ENCODE measurements at places on chromosomes 2 and 18.

DNA sequence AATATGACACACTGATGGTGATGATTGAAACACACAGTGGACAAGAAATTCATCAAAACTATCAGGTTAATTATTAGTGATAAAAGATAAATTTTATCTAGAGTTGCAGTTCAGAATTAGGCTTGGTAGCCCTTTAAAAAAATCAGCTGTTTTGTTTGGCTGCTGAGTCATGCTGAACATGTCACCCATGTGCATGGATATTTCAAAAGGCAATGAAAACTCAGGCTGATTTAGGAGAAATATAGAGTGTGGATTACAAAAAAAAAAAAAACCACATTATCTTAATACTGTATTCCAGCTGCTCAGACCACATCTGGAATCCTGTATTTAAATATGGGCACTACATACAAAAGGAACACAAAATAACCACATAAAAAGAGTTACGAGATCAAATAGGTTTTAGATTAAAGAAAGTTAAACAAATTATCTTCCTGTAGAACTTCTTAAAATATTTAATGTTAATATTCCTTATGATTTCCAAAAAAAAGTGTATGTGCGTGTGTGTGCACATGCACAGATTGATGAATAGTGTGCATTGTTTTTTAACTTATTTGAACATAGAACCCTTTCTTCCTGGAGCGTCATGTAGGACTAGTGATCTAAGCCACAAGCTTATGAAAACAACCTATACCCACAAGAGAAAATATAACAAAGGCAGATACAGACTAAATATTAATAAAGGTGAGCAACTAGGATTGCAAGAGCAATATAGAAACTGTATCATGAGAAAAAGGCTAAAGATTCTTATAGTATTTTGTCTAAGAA is 186.2 kb downstream of the STK39 start:
- no peak for DNase-seq

GRCh38 chr2:104909317-104909716 is 55.4 kb downstream of the POU3F3 start:
- no peak for DNase-seq

- DNase-seq, result no peak
Observed at GRCh38 chr2:69975853-69976462, 14.5 kb upstream of the ASPRV1 start.

DNA sequence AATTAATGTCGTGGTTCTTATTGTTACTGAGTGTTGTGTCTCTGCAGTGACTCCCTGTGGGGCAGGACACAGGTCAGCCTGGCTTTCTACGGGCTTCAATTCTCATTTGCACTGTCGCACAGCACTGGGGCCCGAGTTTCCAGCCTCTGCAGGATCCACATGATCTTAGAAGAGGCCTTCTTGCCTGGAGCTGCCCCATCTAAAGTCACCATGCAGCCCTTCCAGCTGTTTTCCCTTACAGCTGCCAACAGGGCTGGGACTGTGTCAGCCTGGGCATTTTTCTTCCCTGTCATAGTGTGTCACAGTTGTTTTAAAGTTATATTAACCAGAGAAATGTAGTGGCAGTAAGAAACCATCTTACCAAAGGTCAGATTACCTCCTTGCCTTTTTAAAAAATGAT is 27.0 kb downstream of the FHL2 start:
- no peak for DNase-seq

- no peak for DNase-seq
Observed at GRCh38 chr18:46627136-46627535, 29.9 kb downstream of the LOXHD1 start.

- DNase-seq, result no peak
Observed at GRCh38 chr2:144030791-144031190, 489.1 kb downstream of the ZEB2 start.

GRCh38 chr18:32093102-32093511 is 1.4 kb downstream of the RNF138 start:
- DNase-seq, result peak; percentile 2

- no peak for DNase-seq
Observed at GRCh38 chr2:239865059-239865639, 160.0 kb downstream of the NDUFA10 start.

DNA sequence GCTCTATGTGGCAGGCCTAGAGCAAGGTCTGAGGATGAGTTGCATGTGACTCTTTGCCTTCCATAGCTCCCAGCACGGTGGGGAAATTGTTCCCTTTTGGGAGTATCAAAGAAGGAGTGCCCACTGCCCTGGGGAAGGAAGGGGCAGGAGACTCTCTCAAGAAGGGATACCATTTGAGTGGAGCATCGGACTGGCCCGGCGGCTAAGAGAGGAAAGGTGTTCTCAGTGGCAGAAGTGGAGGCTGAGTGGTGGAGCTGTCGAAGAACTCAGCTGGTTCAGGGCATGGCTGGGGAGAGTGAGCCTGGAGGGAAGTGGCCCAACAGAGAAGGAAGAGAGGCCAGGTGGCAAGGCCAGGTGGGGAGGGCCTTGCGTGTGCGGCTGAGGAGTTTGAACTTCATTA is 235.2 kb downstream of the DYSF start:
- no peak for DNase-seq

DNA sequence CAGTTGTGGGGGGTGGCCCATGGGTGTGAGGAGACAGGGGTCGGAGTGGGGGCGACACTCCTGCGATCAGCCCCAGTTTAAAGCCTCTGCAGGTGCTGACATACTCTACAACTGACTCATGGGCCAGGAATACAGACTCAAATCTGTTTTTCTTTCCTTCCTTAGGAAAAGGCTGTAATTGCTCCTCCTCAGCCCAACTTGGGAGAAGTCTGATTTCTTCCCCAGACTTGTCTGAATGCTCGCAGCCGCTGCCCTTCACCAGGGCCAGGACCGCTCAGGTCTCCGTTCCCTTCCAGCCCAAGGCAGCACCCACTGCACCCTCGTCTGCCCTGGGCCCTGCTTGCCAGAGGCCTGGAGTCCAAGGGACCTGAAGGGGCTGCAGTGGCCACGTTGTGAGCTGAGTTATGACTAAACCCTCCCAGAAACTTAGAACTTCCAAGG is 41.3 kb downstream of the RHOB start:
- DNase-seq, result no peak

- no peak for DNase-seq
Observed at GRCh38 chr2:58527647-58528046, 286.5 kb upstream of the FANCL start.

DNA sequence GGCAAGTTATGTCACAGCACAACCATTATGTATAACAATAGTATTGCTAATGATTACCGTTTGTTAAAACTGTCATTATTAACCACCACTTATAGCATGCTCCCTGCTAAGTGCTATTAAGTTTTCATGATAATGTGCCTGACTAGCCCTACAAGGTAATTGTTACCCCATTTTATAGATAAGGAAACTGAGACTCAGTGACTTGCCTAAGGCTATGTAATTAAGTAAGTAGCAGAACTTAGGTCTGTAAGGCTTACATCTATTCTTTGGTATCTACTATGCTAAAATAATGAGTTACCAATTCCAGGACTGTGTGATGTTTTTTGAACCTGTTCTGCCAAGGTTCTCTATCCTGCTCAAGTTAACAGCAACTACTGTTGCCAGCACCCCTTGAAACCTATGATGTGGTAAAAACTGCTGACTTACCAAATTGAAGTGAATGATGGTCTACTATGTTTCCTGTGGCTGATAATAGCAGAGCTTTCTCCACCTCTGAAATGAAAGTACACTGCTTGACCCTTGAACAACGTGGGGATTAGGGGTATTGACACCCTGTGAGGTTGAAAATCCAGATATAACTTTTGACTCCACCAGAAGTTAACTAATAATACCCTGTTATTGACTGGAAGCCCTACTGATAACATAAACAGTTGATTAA is 18.2 kb downstream of the ACVR2A start:
- DNase-seq, result no peak

- DNase-seq, result no peak
Observed at GRCh38 chr2:169664600-169664977, 29.6 kb downstream of the CFAP210 start.

DNA sequence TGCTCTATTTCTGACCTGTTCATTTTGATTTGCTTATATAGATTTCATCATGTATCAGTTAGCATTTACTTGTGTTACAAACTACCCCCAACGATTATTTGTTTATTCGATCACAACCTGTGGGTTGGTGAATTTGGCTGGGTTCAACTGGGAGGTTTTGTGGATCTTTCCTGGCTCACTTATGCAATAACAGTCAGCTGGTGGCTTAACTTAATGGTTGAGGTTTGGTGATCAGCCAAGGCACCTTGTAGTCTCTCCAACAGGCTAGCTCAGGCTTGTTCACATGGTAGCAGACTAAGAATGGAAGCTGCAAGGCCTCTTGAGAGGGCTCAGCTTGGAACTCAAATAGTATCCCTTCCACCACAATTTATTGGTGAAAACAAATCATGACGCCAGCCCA is 5.4 kb upstream of the PUM2 start:
- DNase-seq, result no peak

GRCh38 chr2:144445196-144445595 is 74.7 kb downstream of the ZEB2 start:
- no peak for DNase-seq

GRCh38 chr2:36918307-36918706 is 48.0 kb downstream of the STRN start:
- DNase-seq, result no peak

DNA sequence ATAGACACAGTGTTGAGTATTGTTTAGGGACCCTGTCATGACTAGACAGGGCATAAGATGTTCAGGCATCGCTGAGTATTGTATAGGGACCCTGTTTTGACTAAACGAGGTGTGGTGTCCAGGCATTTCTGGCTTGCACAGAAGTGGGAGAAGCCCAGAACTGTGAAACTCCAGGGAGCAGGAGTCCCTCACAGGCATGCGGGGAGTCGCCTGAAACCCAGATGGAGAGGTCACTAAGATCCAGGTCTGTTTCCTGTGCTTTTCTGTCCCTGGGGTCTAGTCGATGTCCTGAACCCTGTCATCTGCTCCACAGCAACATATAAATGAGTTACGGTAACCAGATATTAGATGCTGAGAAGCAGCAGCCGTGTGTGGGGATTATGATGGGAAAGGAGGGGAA is 469.0 kb upstream of the SALL3 start:
- no peak for DNase-seq

- no peak for DNase-seq
Observed at GRCh38 chr2:42084231-42084671, 36.4 kb downstream of the PKDCC start.

DNA sequence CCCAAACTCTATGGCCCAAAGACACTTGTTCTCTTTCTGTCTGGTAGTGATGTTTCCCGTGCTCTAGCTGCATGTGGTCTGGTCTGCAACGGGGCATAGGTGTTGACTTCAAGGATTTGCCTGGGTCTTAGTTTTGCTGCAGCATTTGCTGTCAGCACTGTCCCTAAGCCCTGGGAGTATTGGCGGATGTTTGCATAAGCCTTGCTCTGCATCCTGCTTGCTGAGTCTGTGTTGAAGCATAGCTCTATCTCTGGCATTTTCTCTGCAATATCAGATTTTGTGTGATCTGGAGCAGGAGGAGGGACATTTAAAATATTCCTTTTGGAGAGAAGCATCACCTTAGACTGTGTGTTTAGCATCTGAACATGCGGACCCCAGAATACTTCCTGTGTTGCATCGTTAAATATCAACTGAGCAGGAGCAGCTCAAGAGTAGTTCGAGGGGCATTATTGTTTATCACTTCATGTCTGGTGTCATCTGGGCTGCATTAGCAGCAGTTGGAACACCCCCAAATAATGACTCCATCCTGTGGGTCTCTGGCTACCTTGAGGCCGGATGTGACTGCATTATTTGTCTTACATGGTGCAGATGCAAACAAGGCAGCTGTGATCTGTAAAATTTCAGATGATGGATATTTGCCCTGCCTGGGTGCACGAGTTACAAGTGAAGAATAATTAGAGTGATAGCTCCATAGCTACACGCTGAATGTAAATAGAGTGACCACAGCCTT is 231.7 kb downstream of the TRIB2 start:
- DNase-seq, result no peak

DNA sequence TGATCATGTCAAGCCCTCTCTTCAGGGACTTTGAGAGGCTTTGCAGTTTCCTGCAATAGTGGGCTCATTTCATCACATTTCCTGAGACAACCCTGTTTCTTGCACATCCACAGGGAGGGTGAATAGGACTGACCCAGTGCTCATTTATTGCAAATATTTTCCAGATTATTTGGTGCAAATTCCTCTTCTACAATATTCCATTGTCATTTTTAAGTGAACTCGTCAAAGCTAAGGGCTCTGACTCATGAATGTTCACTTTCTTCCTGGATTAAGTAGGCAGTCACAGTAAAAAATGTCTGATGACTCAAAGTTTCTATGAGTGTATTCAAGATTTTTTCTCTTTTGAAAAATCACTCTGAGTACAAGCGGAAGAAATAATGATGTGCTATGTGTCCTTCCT is 225.5 kb upstream of the GALNT5 start:
- no peak for DNase-seq

DNA sequence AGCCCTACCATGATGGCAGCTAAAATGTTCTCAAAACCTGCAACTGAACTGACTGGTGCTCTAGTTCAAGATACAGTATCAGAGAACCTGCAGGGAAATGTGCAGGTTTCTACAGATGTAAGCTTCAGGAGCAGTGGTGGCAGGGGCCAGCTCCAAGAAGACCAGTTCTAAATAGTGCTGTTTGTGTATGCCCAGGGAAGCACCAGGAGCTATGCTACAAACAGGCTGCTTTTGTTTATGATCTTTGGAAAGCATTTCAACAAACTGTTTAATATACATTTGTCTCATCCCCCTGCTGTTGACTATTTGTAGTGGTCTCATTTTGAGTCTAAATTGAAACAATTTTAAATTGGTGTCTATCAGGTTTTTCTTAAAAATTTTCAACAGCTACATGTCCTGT is 20.7 kb downstream of the FZD5 start:
- no peak for DNase-seq

GRCh38 chr2:129857200-129857599 is 122.3 kb upstream of the RAB6C start:
- DNase-seq, result no peak

DNA sequence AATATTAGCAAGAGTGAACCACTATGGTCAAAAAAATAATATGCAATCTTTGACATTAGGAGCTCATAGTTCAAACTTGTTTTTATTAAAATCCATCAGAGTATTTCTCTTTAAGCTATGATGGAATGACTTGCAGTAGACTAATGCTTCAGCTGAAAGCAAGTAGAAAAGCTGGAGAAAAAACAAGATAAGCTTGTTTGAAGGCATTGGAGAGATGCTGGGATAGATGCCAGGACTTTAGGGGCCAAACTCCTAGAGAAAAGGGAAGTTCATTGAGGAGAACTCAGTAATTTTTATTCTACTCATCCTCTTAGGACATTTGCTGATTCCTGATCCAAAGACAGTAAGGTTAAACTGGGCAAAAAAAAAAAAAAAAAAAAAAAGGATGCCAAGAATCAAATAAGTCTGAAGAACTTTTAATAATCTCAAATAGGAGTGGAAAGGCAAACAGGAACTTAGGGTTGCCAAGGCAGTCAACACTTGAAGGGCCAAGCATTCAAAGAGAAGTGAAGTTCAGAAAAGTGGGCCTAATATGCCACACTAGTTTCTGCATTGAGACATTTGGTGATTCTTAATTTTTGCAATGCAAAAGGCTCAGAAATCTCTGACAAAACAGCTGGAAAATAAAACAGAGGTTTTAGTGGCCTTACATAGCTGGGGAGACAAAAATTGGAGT is 19.7 kb upstream of the AFF3 start:
- DNase-seq, result no peak

GRCh38 chr2:190994148-190994547 is 19.8 kb downstream of the STAT1 start:
- DNase-seq, result no peak
